ENCODE measurements at places on chromosomes 11 and 22.

DNA sequence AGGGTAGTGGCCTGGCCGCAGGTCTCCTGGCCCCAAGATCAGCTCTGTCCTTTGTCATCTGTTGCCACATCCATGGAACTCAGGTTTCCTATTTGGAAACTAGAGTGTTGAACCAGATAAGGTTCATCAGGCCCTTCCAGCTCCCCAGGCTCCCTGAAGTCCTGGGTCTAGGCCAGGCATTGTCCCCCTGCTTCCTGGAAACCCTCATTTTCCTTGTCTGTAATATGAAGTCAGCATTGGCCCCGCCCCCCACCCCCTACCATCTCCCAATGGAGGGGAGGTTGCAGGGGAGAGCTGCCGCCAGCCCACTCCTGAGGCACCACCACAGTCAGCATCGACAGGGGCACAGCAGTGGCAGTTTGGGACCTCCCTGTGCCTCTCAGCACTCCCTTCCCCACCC is 9.0 kb upstream of the MS4A10 start:
- DNase-seq = no peak

- no peak for DNase-seq
Measured at GRCh38 chr22:39997939-39998726, 3.4 kb downstream of the FAM83F start.

GRCh38 chr22:45207533-45207932 is 33.2 kb downstream of the KIAA0930 start:
- DNase-seq = no peak

DNA sequence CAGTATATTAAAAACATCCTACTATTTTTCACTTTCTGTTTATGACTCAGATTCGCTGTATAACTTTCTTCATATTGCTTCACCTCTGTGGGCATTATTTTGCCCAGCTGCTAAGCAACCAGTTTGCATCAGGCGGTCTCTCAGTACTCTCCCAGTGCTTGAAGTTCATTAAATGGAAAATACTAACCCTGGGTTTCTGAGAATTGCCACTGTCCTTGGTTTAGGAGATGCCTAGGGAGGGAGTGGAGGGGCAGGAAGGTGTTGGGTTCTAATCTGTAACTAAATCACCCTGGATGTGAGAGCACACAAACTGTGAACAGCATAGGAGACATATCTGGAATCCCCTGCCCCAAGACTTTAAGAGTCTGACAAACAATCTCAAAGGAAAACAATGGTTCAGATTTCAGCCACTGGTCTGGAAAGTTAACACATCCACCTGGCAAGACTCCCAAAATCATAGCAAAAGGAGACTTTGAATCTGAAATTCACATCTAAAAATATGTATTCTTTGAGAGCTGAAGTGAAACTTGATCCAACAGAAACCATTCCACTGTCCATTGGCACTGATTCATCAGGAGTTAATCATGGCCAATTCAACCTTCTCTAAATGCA is 540.0 kb downstream of the SOX6 start:
- no peak for DNase-seq

DNA sequence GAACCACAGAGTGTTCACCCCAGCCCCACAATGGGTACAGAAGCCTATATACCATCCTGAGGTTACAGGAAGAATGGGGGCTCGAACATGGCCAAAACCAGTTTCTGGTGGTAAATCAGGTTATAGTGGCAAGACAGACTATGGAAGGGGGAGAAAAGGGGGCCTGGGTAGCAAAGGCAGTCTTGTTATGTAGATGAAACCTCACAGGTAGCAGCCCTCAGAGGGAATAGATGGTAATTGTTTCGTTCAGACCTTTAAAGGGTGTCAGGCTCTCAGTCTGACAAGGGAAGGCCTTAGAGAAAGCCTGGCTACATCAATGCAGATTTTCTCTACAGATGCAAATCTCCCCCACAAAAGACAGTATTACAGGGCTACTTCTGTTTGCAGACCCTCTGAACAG is 3.4 kb downstream of the CAPN1 start:
- no peak for DNase-seq

DNA sequence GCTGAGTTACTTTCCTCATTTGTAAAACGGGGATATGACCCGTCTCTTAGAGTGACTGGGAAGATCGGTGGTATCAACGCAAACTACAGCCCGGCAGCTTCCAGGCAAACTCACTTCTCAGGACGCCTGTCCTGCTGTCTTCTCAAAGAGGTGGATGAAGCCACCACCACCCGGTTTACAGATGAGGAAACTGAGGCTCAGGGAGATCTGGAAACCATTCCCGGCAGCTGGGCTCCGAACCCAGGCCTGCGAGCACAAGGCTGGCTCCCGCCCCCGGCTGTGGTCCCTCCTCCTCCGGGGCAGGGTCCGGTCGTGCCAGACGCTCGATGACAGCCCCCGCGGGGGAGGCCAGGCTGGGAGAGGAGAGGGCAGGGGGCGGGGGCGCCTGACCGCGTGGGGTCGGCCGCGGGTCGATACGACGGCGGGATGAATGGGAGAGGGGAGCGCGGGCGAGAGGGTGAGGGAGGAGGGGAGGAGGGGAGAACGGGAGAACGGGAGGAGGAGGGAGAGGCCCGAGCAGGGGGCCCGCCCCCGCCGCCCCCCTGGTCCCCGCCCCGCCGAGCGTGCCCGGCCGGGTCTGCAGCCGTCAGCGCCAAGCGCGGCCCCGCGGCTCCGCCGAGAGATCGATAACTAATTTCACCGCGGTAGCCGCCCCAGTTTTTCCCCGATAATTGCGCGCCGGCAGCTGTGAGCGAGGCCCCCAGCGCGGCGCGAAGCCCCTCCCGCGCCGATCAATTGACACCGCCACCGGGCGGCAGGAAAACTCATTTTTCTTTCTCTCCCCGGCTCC is 14.0 kb downstream of the IGLL1 start:
- DNase-seq = no peak

DNA sequence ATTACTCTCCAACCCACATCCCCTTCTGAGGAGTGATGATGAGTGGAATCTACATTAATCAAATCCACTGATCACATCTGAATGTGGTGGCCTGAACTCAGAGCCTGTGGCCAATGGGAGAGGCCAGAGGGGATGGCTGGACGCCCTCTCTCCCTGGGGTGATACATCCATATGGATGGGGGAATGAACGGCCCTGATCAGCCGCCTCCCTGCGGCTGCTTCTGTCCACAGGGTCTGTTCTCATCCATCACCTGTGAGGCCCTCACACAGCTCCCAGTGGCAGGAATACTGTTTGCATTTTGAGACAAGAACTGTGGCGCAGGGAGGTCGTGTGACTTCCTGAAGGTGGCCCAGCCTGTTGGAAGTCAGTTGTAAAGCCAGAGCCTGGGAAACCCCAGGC is 78.3 kb upstream of the SHISAL1 start:
- no peak for DNase-seq

- no peak for DNase-seq
Measured at GRCh38 chr11:65215441-65216076, 33.8 kb downstream of the CAPN1 start.

DNA sequence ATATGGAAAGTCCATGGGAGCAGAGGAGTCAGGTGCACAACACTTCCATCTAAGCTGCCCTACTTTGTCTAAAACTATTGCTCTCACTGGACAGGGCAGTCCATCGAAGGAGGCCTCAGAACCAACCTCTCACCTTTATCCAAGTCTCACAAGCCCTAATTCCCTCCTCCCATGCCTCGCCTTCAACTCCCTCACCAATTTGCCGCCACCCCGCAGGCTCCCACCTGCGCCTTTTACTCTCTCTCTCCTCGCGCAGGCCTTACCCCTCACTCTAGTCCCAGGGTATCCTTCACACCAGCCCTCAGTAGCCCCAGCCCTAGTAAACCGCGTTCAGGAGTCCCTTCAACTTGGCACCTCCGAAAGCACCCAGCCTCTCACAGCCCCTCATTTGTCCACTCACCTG is 451 bp downstream of the FHIP1B start:
- DNase-seq = no peak

- peak; percentile 71 for DNase-seq
Measured at GRCh38 chr11:56624661-56625110, 10.0 kb upstream of the OR5M1 start.

- DNase-seq = no peak
Measured at GRCh38 chr11:10118865-10119264, 175.2 kb downstream of the SBF2 start.

DNA sequence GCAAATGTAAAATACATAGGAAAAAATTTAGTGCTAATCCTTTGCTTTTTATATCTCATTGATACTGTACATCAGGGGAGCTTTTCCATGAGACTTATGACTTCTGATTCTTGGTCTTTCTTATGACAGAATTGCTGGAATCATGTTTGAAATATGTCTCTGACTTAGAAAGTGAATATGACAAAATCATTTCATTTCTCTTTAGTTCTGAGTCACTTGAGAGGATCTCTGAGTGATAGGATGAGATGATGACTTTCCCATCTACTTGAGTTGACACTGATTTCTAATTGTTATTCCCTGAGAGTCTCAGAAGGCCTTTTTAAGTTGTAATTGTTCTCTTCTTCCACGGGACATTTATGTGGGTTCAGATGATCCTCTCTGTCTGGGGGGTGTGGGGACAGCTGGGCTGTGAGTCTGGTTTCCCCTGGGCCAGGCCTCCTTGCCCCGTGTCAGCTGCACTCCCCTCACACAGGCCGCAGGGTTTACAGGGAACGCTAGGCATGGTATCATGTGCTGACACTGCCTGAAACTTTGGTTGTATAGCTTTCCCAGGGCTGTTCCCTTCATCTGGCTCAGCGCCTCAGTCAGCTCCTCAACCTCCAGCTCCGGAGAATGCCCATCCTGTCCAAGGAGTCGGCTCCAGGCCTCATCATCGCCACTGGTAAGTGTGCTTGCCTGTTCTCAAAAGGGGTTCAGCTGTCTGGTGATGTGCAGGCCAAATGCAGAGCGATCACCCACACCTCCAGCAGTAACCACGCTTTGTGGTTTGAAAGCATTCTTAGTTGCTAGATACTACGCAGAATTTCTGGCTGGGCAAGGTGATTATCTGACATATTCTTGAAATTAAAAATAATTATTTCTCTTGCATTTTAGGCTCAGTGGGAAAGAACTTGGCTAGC is 69.5 kb upstream of the SORL1-AS1 start:
- DNase-seq = no peak

DNA sequence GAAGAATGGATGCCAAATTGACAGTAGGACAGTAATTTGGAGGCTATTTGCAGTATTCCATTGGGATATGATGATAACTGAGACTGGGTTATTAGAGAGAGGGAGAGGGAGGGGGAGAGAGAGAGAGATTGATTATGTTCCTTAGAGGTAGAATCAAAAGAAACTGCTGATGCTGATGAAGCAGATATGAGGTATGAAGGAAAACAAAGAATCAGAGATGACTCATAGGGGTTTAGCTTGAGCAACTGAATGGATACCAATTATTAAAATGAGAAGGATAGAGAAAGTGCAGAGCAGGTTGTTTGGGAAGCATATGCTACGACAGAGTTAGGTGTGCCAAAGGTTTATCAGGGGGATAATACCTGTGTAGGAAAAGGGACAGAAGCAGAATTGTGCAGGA is 12.8 kb upstream of the NUCB2 start:
- no peak for DNase-seq

DNA sequence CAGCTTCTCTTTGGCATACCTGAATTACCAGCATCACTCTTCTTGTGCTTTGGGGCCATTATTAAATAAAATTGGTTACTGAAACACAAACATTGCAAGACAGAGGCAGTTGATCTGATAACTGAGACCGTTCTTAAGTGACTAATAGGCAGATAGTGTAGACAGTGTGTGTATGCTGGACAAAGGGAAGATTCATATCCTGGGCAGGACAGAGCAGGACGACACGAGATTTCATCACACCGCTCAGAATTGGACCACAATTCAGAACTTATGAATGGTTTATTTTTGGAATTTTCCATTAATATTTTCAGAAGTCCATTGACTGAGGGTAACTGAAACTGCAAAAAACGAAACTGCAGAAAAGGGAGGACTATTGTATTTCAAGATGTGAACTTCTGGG is 68.6 kb downstream of the LDLRAD3 start:
- DNase-seq = no peak

GRCh38 chr11:78425399-78426070 is 7.9 kb upstream of the GAB2 start:
- DNase-seq = no peak
